ENCODE measurements at places on chromosomes 11 and 22.

DNA sequence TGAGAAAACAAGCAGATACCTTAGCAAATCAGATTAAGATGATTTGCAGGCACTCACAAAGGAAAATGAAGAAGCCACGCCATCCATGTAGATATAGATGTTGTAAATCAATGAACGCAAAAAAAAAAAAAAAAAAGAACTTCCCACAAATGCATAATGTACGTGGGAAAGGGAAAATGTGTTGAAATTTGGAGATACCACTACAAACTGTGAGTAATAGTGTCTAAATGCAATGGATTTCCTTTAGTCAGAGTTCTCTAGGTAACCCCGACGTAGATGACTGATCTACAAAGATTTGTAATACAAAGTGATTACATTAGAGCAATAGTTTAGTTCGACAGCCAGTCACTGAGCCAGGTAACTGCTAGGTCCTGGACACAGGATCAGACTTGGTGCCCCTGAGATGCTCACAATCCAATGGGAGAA lies 783 bp upstream of the ANKRD54 start:
- no peak for DNase-seq

GRCh38 chr11:61980783-61981541 lies 13.5 kb upstream of the FTH1 start:
- no peak for DNase-seq

- peak; percentile 71 for DNase-seq
Measured at GRCh38 chr22:42949159-42949558, 65.8 kb downstream of the PACSIN2 start.

- no peak for DNase-seq
Measured at GRCh38 chr11:8126649-8127289, 42.1 kb downstream of the RIC3 start.

DNA sequence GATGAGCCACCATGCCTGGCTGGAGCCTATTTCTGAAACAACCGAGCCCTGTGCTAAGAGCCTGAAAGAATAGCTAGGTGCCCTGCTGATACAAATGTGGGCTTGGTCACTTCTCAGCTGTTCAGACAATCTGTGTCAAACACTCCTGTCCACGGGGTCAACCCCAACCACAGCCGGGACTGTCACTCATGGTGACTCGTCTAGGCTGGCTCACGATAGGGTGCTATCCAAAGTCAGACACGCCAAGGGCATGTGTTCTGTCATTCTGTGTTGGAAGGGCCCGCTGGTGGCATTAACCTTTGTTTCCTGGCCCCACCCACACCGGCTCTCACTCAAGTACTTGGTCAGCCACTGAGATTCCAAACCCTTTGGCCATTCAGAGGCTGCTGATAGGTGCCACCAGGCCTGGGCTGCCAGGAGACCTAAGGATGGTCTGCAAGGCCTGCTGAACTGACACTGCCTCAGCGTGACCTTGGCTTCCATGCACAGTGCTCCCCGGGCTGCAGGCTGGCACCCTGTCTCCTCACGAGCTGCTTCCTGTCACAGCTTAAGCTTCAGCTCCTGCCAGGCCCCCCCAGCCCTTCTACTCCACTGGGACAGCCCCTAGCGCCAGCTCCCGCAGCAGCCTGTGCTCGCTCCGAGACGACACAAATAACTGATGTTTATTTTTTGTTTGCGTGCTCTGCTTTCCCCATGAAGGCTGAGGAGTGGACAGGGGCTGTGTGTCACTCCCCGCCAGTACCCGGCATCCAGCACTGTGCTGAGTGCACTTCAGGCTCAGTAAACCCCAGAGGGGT lies 14.2 kb upstream of the CDC42BPG start:
- DNase-seq = peak; percentile 69

DNA sequence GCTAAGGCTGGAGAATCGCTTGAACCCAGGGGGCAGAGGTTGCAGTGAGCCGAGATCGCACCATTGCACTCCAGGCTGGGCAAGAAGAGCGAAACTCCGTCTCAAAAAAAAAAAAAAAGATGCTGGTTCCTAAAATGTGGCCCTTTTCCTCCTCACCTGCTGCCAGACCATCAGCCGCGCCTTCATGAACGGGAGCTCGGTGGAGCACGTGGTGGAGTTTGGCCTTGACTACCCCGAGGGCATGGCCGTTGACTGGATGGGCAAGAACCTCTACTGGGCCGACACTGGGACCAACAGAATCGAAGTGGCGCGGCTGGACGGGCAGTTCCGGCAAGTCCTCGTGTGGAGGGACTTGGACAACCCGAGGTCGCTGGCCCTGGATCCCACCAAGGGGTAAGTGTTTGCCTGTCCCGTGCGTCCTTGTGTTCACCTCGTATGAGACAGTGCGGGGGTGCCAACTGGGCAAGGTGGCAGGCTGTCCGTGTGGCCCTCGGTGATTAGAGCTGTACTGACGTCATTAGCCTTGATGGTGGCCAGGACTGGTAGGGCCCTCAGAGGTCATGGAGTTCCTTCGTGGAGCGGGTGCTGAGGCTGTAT lies 50.7 kb upstream of the PPP6R3 start:
- no peak for DNase-seq

DNA sequence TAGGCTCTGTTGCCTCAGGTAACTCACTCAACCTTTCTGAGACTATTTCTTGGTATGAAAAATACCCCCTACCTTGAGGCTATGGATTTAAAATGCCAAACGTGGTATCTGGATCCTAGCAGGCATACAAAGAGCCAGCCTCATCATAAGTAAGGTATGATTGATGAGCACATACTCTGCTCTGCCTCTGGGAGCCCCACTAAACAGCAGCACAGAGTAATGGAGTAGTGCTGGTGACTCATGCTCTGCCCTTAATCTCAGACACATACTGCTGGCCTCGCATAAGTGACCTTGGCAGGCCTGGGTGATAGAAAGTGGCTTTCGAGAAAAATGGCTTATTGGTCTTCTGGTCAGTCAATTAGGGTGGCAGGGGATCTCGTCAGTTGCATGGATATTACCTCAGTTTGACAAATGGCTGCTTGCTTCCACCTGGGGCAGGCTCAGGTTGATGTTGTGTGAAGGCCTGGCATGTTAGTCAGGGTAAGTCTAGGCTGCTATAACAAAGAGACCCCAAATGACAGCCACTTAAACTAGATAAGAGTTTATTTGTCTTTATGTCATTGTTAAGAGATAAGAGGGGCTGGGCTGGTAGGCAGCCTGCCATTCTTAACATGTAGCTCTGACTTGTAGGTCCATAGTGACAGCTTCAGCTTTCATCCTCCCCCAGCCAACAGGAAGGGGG lies 15.2 kb upstream of the SLC6A5 start:
- no peak for DNase-seq

GRCh38 chr11:84164728-84165127 lies 878.6 kb upstream of the CCDC90B start:
- no peak for DNase-seq

- DNase-seq = peak; percentile 53
Measured at GRCh38 chr22:22369964-22370270, 125.3 kb downstream of the VPREB1 start.

DNA sequence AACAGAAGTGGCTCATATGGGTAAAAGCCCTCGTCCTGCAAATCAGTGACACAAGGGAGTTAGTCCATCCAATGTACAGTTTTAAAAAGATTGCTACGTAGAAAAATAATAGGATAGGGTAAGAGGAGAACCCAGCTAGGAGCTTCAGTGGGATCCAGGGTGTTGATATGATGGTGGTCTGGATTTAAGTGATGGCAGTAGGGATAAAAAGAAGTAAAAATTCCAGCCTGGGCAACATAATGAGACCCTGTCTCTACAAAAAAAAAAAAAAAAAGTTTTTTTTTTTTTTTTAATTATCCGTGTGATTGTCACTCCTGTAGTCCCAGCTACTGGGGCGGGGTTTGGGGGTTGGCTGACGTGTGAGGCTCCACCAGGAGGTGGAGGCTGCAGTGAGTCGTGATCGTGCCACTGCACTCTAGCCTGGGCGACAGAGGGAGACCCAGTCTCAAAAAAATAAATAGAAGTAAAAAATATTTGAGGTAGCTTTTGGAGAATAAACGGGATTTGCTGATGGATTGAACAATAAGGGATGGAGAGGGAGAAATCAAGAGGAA lies 7.0 kb upstream of the L3MBTL2 start:
- DNase-seq = no peak

GRCh38 chr11:18016789-18017188 lies 3.9 kb upstream of the SERGEF start:
- DNase-seq = no peak

DNA sequence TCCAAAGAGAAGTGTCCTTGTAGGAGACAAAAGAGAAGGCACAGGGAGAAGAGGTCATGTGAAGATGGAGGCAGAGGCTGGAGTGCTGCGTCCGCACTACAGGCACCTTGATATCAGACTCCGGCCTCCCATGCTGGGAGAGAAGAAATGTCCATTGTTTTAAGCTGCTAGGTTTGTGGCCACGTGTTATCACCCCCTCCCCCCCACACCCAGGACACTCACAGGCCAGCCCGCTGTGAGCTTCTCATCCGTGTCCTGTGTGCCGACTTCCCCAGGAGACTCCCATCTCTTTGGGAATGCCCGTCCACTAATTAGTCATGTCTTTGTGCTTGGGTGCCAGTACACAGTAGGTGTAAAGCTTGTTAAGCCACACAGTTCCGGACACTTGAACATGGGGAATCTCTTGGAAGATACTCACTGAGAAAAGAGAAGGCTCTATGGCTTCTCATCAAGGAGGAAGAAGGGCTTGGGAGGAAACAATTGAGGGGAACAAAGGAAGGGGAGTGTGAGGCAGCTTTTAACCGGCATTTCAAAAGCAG lies 1234.7 kb downstream of the TBC1D22A start:
- DNase-seq = no peak

DNA sequence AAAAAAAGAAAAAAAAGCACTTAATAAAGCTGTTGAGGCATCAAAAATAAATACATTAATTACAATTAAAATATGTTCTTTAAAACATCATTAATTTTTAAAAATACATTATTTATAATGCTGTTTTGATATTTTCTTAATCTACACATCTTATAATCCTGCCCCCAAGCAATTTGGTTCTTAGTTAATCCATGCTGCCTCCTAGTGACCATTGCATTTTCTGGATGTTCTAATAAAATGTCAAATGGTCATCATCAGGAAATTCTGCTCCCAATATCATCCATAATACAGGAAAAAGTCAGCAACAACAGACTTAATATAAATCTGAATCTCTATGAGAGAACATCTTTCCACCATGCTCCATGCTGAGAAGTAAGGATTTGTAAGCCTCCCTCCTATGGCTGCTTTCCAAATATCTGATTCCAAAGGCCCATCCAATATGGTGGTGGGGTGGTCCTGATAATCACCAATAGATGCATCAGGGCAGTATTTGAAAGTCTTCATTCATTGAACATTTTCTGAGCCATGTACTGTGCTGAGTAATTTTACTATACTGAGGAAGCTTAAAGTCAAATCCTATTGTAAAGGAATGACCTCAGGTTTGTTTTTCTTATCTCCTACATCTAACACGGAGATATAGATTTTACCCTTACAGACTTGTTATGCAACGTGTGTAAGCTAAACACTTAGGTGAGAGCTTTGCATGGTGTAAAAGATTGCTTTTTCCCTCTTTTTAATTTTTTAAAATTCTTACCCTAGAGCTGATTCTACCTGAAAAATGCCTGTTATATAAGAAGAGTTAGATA lies 124.7 kb upstream of the BMAL1 start:
- peak; percentile 10 for DNase-seq

- DNase-seq = peak; percentile 26
Measured at GRCh38 chr22:19576460-19577421, 52.5 kb upstream of the CLDN5 start.

- DNase-seq = no peak
Measured at GRCh38 chr11:1969776-1970175, 22.6 kb downstream of the MRPL23 start.

- DNase-seq = no peak
Measured at GRCh38 chr22:49503896-49504521, 323.7 kb downstream of the BRD1 start.

GRCh38 chr22:46500201-46500600 lies 37.2 kb downstream of the CELSR1 start:
- no peak for DNase-seq

GRCh38 chr22:35442471-35442870 lies 42.5 kb downstream of the MCM5 start:
- no peak for DNase-seq

DNA sequence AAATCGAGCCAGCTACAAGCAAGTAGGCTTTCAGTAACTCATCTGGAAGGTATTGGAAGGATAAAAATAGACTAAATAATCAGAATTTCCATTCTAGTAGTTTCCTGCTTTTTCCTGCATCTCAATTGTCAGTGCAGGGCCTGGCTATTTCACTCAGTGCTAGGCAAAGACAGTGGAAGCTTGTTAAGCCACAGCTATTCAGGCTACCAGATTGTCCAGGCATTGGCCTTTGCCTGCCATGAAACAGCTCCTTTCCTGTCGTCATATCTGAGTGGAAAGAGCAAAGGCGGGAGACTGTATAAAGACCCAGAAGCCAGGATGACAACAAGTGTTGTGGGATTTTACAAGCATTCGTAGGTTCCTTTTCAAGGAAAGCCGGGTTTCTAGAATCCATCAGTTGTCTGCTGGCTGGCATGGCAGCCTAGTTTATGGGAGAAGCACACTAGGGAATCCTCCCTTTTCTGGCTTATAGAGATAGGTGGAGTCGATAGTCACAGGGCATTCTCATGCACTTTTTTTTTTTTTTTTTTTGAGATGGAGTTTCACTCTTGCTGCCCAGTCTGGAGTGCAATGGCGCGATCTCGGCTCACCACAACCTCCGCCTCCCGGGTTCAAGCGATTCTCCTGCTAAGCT lies 2.0 kb upstream of the TNRC6B start:
- peak; percentile 92 for DNase-seq

DNA sequence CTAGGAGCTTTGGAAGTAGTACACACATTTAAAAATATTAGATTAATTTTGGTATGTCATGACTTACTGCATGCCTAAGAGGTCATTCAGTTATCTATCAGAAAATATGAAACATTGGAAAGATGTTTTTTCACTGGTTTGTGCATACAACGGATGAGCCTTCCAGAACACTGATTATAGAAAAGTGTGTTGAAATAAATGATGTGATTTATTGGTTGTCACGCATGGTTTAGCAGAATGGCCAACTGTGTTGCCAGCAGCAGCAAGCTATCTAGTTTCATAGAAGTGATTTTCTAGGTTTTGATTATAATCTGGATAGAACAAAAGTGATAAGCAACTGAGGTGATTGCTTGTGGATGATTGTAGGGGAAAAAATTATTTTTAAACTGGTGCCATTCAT lies 53.6 kb downstream of the DDX10 start:
- DNase-seq = no peak

DNA sequence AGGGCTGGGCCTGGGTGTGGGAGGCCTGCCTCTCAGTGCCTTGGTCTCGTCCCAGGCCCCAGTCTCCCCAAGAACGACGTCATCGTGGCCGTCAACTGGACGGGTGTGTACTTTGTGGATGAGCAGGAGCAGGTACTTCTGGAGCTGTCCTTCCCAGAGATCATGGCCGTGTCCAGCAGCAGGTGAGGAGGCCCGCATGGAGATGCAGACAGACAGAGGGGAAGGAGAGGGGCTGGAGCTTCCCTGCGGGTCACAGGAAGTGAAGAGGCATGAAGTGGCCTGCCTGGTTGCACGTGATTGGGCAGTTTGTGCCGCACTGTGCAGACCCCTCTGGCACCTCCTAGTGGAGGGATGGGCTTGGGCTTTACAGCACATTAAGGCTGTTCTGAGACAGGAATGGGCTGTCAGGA lies 70.4 kb downstream of the MYO7A start:
- no peak for DNase-seq
